ENCODE measurements at places on chromosomes 1 and 21.

DNA sequence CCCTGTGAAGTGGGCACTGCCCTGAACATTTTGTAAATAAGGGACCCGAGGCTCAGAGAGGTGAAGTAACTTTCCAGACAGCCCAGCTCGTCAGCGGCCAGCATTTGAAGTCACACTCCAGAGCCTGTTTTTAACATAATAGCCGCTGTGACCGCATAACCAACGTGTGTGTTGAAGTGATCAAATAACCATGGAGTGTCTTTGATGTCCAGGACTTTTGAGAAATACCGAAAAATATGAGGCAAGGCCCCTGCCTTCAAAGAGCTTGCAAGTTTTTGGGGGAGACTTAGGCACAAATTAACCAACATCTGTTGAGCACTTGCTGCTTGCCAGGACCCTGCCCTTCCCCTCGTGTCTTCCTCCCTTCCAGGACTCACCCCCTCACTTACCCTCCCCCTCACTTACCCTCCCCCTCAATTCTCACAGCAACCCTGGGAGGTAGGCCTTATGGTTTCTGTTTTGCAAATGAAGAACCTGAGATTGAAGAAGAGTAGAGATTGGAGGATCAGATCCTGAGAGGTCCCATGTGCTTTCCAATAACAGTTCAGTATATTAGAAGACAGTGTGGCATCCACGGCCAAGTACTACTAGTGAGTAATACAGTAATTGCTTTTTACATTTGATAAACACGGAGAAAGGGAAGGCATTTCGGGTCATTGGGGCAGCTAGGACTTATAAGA, 1.3 kb upstream of the SLC16A1 start:
- DNase-seq, result peak; percentile 55

- DNase-seq, result no peak
Observed at GRCh38 chr1:147824798-147825197, 64.4 kb upstream of the GJA5 start.

DNA sequence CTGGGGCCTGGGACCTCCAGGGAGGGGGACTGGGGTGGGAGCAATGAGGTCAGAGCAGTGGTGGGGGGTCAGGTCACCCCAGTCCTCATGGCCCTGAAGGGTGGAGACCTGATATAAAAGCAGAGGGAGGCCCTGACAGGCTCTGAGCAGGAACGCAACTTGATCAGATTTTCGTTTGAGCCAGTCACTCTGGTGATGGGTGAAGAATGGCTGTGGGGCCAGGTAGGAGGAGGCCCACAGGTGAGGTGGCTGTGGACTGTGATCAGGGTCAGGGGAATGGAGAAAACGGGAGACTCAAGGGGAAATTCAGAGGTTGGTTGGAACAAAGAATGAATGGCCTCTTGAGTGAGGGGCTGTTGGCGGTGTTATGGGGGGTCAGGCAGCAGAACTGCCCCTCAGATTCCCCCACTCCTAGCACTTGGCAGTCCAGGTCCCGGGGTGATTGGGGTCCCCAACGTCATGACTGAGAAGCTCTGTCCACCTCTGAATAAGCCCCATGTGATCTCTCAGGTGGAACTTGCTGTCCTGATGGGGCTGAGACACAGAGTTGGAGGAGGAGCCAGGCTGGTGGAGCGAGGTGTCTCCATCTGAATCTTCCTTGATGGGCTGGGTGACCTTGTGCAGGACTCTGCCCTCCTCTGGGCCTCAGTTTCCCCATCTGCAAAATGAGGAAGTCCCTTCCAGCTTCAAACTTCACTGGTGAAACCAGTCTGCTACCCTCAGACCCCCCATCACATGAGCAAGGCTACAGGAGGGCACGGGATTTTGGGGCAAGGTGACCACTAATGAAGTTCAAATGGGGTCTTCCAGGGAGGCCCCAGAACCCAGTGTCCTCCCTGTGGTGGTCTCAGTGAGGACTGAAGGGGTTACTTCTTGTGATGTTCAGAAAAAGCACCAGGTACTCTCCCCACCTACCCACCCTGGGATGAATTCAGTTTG, 683.0 kb downstream of the MATN1 start:
- DNase-seq, result no peak

DNA sequence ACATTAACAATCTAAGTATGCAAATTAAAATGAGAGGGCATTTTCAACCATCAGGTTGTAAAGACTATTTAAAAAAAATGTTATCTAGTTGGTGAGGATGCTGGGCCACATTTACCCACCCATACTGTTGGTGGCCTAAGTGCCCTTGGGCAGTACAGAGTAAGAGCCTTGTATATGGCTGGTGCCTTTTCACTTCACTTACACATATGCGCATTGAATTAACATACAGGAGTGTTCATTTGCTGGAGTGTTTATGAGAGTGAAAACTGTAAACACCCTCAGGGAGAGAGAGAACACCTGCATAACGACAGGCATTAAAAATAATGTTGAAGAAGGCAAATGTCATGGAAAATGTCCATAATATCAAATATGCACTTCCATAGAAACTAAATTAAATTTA, 427.1 kb downstream of the PCP4 start:
- no peak for DNase-seq

DNA sequence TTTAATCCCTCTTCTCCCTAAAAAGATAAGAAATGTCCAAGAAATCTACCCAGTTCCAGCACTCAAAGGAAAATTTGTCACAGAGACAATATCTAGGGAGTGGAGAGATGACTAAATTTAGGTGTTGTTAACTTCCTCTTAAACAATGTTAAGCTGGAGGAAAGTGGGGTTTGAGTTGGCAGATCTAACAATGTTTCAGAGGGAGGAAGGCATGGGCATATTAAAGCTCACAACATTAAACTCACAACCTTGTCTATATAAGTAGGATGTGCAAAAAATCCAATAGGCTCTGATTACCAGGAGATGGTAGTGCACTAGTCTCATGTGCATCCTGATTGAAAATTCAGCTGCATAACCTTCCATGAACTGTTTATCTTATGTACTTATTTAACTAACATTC, 190.1 kb downstream of the BARHL2 start:
- DNase-seq, result no peak

DNA sequence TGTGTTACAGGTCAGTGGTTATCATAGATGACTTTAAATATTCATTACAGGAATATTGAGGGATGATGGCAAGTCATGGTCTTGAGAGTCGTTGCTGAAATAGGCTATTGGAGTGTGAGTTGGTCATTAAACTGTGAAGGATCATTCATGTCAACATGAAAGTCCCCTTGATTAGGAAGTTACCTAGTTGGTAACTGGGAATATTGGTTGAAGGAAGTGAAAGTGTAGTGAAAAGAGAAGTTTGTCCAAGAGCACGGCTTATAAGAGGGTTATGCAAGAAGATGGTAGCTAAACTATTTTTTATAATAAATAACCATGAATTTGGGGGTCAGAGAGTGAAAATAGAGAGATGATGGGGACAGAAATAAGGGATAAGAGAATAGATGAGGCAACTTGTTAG, 16.9 kb downstream of the CRB1 start:
- no peak for DNase-seq

DNA sequence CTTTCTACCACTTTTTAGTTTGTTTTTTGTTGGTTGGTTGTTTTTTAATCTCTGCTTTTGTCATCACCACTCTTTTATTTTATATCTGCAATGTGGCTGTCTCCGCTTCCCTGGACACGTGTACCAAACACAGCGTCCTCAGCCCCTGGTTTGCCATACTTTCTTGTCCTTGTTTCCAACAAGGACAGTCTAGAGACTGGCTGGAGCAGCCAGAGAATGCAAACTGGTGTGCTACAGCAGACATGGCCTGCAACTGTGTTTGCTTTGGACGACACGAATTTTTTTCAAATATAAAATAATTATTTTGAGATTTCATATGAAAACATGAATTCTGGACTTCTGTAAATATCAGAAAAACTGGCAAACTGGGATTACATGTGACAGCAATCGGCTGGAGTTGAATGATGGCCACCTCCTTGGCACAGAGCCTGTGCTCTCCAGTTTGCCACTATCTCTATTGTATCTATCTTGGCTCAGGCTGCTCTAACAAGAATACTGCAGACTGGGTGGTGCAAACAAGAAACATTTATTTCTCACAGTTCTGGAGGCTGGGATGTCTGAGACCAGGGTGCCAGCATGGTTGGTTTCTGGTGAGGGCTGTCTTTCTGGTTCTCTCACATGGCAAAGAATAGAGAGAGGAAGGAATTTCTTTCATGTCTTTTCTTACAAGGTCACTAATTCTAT, 34.6 kb upstream of the POU2F1 start:
- no peak for DNase-seq

- no peak for DNase-seq
Observed at GRCh38 chr1:74344387-74344786, 109.2 kb downstream of the TNNI3K start.

DNA sequence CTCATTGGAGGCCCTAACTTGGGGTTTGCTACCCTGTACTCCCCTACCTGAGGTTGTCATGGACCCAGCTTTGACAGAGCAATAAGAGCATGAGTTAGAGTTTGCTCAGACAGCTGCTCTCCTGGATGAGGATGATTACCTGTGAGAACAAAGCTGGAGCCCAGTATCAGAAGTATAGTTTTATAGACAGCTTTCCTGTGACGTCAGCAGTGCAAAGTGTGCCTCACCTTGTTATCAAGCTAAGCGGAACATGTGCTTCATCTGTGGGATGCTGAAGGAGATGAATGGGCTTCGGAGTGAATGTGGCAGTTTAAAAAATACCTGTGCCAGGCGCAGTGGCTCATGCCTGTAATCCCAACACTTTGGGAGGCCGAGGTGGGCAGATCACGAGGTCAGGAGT, 5.4 kb upstream of the WDR47 start:
- no peak for DNase-seq

- no peak for DNase-seq
Observed at GRCh38 chr1:44780583-44781121, 5.3 kb downstream of the RPS8 start.

DNA sequence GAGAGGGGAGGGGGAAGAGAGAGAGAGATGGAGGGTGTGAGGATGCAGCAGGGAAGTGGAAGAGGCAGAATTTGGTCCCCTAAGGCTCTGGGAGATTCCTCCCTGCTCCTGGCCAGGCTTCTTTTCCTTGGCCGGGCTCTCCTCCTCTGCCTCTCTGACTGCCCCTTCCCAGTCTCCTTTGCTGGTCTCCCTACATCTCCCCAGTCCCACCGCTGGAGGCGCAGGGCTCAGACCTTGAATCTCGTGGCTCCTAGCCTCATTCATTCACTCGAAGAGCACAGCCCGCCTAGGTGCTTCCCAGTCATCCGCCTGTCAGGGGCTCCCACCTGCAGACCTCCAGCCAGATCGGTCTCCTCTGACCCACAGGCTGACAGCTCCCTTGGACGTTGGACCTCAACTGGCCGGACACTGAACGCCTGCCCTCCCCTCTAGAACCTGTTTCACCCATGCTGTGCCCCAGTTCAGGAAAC, 76.5 kb downstream of the VWA5B1 start:
- DNase-seq, result peak; percentile 20

DNA sequence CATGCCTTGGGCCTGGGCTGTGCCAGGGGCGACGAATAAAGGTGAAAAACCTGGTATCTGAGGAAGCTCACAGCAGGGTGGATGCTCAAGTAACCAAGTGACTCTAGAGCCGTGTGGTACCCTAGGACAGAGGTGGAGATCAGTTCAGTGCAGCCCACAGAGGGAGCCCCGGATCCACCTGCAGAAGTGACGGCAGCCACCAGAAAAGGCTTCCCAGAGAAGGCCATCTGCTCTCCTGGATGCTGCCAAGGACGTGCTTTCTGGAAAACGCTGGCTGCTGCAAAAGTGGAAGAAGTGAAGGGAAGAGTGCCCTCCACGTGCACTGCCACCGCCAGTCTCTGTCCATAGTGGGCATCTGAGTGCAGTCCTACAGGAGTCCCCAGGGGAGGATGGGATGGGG, 27.7 kb downstream of the TMCO4 start:
- no peak for DNase-seq

GRCh38 chr1:151510020-151510405, 1.2 kb upstream of the CGN start:
- DNase-seq, result no peak

- DNase-seq, result no peak
Observed at GRCh38 chr1:12411098-12411497, 181.3 kb downstream of the VPS13D start.

DNA sequence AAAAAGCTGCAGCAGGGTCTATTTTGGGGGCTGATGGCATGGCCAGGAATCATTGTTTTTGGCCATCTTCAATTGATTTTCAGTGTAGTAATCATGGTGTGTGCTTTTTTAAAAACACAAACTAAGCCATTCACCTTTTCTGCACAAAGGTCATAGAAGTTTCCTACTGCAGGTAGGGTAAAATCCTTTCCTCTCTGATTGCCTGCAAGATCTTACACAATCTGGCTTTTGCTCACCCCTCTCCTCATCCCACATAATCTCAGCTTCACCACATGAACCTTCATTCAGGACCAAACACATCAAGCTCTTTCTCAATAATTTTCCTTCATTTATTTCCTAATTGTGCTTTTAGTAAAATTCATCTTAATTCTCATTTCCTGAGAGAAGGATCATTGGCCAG, 38.3 kb upstream of the GBP5 start:
- DNase-seq, result no peak

DNA sequence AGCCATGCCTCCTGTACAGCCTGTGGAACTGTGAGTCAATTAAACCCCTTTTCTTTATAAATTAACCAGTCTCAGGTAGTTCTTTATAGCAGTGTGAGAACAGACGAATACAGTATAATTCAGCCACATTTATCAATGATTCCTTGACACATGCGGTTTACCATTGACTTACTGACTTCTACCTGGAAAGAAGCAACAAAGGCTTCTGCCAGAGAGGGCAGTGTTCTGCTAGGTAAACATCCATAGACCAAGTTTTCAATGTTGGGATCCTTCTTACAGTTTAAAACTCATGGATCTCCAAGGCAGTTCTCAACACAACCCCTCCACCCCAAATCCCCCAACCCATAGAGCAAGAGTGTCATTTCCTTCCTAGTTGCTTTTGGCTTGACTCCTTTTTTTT, 150.6 kb downstream of the ZNF648 start:
- DNase-seq, result no peak

DNA sequence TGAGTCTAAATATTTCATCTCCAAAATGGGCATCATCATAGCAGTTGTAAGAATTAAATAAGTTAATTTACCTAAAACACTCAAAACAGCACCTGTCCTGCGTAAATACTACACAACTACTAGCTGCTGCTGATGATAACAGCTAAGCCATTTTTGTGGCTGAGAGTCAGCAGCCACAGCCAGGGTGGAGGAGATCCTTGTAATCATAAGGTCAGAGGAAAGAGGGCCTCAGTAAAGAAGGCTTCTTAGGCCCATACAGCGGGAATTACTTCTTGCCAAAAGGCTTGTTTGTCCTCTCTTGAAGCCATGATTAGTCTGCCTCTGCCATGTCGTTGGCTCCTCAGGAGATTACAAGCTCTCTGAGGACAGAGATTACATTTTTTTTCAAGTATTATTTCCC, 245.0 kb downstream of the FGGY start:
- no peak for DNase-seq

GRCh38 chr1:216020743-216021345, 402.4 kb downstream of the USH2A start:
- DNase-seq, result no peak

- no peak for DNase-seq
Observed at GRCh38 chr1:114549137-114549536, 32.3 kb downstream of the BCAS2 start.

GRCh38 chr1:167575649-167576048, 22.1 kb upstream of the CREG1 start:
- DNase-seq, result no peak

- DNase-seq, result no peak
Observed at GRCh38 chr1:91013302-91013701, 8.5 kb downstream of the ZNF644 start.

GRCh38 chr1:62241371-62242131, 46.9 kb downstream of the L1TD1 start:
- no peak for DNase-seq

GRCh38 chr1:235741294-235741693, 91.7 kb upstream of the GNG4 start:
- no peak for DNase-seq
